ENCODE measurements at places on chromosomes 2 and 18.

- DNase-seq: no peak
These were observed 63.6 kb upstream of the ATL2 start for GRCh38 chr2:38440655-38441054.

- no peak for DNase-seq
These were observed 74.3 kb downstream of the IRS1 start for GRCh38 chr2:226725126-226725860.

- no peak for DNase-seq
These were observed 322.7 kb downstream of the NOL4 start for GRCh38 chr18:33901894-33902512.

DNA sequence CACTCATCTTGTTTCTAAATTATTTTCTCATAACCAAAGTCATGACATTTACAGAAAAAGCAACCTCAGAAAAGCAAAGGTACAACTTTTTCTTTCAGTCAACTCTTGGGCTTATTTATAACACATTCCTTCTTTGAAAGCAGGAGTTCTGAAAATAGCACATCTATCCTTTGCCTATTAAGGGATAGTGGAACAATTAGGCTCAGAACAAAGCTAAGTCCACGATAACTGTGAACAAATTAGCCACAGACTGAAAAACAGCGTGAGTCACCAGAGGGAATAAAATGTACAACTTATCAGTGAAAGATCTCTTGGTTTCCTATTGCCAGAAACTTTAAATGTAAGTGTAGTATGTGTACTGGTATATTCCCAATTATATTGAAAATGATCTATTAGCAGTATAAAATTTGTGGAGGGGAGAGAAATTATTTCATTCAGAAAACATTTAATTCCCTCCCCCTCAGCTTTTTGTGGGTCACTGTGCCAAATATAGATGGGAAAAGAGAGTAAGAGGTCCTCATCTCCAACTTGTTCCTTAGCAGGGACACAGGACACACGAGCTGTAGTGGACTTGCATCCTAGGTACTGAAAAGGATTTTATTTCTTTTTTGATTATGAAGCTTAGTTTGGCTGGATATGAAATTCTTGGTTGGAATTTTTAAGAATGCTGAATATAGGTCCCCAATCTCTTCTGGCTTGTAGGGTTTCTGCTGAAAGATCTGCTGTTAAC is 15.4 kb upstream of the MATN3 start:
- no peak for DNase-seq

GRCh38 chr2:201194097-201194496 is 11.2 kb downstream of the CASP10 start:
- no peak for DNase-seq

Measured in AG09319 (cell line).